ENCODE measurements at places on chromosomes 3 and 15.

DNA sequence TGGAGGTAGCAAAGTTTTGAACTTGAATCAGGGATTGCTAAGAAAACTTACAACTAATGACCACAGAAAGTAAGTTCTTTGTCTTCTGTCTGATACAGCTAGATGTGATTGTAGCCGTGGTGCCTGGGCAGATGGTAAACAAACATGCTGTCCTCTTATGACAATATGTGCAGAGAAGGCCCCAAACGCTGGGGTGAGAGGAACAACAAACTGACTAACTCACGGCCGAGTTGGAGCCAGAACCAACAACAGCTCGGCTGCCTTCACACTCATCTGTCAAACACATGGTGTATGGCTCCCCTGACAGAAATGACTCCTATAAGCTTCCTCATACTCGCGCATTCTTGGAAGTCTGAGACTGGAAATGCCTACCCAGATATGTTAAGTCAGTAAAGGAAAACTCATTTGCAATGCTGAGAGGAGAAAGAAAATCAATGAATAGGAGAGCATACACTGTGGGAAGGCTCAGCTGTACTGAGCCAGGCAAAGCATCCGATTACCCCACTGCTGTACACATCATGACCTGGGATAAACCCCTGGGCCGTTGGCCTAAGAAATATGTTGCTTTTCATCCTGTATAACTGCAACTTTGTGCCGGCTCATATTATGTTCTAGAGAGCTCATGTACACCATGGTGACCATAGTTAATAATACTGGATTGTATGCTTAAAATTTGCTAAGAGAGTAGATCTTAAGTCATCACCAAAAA, 5.7 kb downstream of the THBS1 start:
- no peak for DNase-seq

DNA sequence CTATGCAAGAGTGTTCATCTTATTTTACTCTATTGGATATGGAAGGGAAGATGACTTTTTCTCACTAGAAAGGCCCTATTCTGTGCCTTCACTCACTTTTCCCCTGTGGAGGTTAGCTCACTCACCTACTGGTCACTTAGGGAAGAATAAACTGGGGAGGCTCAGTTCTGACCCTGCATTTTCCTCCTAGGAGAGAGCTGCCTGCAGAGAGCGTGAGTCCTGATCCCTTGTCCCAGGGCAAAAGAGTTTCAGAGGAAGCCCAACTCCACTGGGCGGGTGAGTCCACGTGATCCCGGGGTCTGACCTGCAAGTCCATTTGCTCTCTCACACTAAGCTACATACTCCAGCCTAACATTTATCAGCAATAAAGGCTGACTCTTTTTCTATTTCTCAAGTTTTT, 8.4 kb downstream of the MORC1 start:
- DNase-seq, result no peak

GRCh38 chr15:47822048-47822447, 104.7 kb downstream of the SEMA6D start:
- DNase-seq, result no peak

- no peak for DNase-seq
Observed at GRCh38 chr15:39767921-39768320, 14.7 kb downstream of the FSIP1 start.

- DNase-seq, result no peak
Observed at GRCh38 chr3:186511245-186511644, 32.9 kb downstream of the CRYGS start.

GRCh38 chr3:51391566-51392354, 675 bp downstream of the RBM15B start:
- no peak for DNase-seq

DNA sequence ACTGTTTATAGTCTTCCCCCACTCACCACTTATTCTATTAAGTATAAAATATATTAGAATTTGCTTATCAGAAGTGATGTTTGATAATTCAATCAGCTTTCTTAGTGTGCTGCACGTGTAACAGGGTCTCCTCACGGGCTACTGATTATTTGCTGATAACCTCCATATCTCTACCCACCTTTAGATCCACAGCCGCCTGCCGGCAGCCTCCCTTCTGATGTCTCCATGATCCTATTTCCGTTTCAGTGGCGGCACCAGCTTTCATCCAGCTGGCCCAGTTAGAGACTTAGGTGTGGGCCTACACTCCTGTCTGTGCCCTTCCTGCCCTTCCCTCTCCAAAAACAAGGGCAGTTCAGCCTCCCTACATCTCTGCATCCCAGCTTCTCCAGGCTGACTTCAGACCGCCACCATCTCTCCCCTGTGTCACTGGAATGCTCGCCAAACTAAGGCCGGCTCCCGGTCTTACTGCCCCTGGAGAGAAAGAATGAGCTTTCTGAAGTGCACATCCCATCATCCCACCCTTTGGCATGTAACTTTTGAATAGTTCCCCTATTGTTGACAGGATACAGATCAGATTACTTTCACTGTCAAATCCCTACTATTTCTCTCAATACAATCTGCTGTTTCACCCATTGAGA, 76.6 kb upstream of the PRTG start:
- no peak for DNase-seq

DNA sequence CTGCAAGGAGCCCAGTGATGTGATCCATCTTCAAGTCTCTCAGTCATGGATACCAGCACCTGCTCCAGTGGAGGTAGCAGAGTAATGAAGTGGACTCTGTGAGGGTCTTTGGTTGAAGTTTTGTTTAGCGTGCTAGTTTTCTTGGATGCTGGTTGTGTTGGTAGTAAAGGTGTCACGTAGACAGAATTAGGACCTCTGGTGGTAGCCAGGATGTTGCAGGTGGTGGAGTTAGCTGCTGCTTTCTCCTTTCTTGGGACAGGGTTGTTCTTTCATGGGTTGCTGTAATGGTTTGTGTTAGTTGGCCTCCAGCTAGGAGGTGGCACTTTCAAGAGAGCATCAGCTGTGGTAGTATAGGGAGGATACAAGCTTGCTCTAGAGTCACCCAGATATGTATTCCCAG, 125.2 kb downstream of the ANXA2 start:
- no peak for DNase-seq

- DNase-seq, result no peak
Observed at GRCh38 chr15:43826508-43827341, at the start of gene WDR76. TSS of gene WDR76 (plus strand) at chr15:43827002. CDS start at chr15:43827033, 31 bp downstream.

DNA sequence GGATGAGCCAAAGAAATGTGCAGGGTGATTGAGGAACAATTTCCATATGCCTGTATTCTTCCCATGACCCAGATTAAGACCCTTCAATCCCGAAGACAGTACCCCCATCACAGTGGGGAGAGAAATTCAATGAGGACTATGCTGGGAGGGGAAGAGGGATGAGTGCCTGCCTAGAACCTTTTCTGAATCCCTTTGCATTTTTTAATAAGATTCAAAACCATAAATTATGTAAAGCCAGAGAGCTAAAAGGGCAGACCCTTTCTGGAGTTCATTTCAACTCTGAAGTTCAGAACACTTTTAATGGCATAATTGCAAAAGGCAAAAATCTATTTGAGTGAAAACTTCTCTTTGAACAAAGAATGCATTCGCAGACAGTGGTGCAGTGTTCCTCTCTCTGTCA, 529.5 kb downstream of the NTRK3 start:
- no peak for DNase-seq
